NCI-H1930 (cell line): ENCODE measurements at places on chromosomes 4 and X.

DNA sequence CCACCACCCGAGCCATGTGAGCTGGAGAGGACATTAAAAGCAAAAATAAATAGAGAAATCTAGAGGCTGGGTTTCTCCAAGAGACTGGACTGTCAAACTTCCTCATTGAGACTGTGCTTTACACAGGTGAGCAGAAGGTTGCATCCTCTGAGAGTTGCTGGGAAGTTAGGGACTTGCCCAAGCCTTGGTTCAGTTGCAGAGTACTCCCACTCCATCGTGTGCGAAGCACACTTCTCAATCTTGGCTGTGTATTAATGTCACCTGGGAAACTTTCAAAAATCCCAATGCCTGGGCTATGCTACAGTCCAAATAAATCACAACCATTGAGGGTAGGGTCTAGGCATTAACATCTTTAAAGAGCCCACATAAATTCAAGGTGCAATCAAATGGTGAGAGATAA is 89.2 kb downstream of the ZNF330 start:
- DNase-seq: no peak

- DNase-seq: no peak
Observed at GRCh38 chr4:83708500-83709175, 172.7 kb downstream of the GPAT3 start.

GRCh38 chrX:42089031-42089430 is 165.7 kb upstream of the CASK start:
- DNase-seq: no peak

GRCh38 chrX:11509786-11510185 is 155.9 kb downstream of the ARHGAP6 start:
- no peak for DNase-seq
